ENCODE measurements at places on chromosomes 6 and 20.

GRCh38 chr6:74742793-74743508 is 462.9 kb downstream of the COL12A1 start:
- DNase-seq = no peak

- no peak for DNase-seq
Measured at GRCh38 chr6:76574746-76575145, 502.3 kb upstream of the IMPG1 start.

- no peak for DNase-seq
Measured at GRCh38 chr6:56040889-56041301, 165.5 kb upstream of the BMP5 start.

- no peak for DNase-seq
Measured at GRCh38 chr20:58987790-58988564, 6.9 kb downstream of the NELFCD start.

- no peak for DNase-seq
Measured at GRCh38 chr6:3867641-3868502, 18.7 kb downstream of the FAM50B start.

GRCh38 chr6:148470606-148471465 is 128.2 kb downstream of the SASH1 start:
- DNase-seq = no peak

GRCh38 chr6:37657112-37657886 is 40.4 kb downstream of the MDGA1 start:
- DNase-seq = no peak

DNA sequence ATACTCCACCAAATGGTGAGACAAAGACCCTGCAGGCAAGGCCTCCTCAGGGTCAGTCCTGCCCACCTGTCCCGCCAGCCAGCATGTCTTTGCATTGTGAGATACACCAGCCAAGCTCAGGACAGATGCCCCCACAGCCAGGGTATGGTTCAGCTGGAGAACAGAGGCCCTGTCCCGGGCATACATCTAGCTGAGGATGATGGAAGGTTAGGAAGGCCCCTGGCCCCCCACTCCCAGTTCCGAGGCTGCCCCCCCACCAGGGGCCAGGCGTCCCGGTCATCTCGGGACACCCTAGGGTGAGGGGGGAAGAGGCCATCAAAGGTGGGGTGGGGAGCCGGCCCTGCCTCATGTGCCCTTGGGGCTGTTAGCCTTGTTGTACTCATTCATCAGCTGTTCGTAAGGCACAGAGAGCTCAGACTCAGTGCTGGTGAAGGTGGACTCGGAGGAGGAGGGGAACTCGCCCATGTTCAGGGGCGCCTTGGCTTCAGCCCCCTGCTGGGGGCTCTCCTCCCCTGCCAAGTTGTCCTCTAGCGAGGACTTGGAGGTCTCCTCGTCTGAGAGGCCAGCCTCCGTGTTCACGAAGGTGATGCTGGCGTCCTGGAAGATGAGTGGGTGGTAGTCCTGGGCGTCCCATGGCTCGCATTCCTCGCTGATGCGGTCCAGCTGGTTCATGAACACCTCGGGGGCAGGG is 38.6 kb downstream of the KCNK5 start:
- no peak for DNase-seq

DNA sequence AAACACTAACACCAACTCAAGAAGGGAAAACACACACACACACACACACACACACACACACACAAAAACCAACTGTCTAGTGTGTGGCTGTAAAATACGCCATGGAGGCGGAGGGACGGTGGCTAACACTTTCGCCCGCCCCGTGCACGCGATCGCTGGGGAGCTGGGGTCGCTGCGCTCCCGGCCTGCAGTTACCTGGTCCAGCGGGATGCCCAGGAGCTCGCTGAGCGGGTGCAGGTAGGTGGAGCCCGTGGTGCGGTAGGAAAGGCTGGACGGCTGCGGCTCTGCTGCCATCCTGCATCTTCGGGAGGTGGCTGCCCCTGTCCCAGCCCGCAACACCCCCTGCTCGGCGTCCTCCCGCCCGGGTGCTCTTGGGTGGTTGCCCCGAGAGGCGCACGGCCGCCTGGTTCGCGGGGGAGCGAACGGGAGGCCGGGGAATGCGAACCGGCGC is 303 bp downstream of the MBOAT1 start:
- no peak for DNase-seq

GRCh38 chr6:128397996-128398395 is 122.4 kb downstream of the PTPRK start:
- no peak for DNase-seq

- DNase-seq = peak; percentile 89
Measured at GRCh38 chr20:38645980-38646858, 44.6 kb downstream of the ARHGAP40 start.

DNA sequence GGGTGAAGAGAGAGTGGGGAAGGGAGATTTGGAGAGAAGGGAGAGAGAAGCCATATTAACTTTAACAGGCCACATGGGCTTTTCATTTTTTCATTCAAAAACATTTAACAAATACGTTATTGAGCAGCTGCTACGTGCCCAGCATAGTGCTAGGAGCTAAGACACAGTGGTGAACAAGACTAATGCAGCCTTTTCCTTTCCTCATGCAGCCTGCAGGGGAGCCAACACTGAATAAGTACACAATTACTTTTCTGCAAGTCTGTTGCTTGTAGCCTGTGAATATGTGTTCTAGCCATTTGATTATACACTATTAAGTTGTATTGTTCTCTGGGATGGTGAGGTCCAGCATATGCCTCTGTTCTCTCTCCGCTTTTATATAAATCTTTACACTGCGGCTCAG is 1.9 kb upstream of the BLOC1S5 start:
- DNase-seq = no peak

DNA sequence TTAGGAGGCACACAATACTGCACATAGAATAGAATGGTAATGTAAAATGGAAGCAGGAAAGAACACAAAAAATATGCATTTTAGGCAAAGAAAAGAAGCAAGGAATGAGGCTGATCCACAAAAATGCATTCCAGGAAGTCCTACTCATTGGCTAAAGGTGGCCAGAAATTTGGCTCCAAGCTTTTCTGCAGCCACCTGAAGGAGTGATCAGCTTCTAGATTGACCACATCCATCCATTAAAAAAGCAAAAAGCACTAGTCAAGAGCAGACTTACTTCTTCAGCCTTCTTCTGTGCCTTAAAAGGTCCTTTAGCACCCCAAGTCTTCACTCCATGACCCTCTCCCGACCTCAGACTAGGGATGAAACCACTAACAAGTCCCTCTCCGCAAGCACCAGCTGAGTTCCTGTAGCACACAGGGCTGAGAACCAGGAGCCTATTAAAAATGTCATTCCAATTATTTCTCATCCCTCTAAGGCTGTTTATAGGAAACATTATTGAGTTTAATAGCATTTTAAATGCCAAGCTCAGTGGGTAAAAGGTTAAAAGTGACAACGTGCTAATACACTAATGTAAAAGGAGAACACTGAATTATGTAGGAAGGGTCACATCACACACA is 36.5 kb downstream of the TRAM2 start:
- no peak for DNase-seq

- DNase-seq = peak; percentile 54
Measured at GRCh38 chr6:149032599-149033405, 284.7 kb upstream of the TAB2 start.

- DNase-seq = no peak
Measured at GRCh38 chr20:58025233-58025632, 203.2 kb downstream of the ANKRD60 start.

GRCh38 chr6:143528164-143528811 is 16.8 kb upstream of the FUCA2 start:
- DNase-seq = no peak

DNA sequence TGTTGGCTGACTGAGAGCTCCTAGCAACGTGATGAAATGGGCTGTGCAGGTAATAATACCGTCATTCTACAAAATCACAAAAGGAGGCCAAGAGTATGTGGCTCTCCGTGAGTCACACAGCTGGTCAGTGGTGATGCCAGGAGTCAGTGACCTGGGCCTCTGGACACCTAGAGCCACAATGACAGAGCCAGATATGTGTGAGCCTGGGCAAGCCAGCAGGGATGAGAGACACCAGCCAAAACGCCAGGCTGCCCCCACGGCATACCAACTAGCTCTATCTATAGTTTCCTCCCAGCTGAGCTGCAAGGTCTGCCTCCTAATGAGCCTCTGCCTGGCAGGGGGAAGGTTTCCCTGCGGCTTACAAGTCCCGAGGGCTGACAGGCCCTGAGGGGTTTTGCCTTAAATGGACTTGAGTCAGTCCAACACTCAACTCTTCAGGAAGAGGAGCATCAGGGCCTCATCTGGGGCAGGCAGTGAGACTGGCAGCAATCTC is 70.0 kb downstream of the CPNE5 start:
- DNase-seq = no peak

DNA sequence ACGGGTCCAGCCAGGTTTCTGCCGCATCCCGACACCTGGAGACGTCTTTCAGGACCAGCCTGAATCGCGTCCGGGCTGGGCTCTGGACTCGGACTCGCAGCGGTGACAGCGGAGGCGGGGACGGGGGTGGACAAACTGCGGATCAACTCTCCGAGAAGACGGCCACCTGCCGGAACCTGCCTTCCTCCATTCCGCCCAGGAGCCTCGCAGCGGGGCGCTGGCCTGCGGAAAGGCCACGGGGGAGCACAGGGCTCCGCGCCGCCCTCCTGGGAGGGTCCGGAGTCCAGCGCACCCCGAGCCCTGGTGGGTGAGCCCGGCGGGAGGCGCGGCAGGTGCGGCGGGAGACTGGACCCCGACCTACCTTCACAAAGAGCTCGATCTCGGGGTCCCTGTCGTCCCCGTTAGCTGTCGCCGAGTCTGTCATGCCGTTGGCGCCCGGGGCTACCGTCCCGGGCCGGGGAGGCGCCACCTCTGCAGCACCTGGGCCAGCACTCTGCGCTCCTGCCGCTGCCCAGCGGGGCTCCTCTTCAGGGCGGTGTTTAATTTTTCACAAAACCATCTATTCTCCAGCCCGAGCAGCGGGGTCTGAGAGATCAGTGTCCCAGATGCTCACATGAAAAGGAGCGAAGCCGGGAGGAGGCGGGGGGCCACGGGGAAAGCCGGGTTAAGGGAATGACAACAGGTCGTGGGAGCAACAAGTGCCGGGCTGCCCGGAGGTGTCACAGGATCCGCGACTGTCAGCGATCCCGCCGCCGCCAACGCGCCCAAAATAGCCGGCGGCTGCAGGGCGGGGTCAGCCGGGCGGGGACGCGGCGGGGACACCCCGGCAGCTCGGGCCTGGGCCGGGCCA is at the start of gene CLIC5:
Gene CLIC5, minus strand, starts transcription at position 742 of the 850 bp plus-strand sequence. Its CDS starts 318 bp downstream, at position 424.
- peak; percentile 23 for DNase-seq

GRCh38 chr20:32447136-32448027 is 89.3 kb downstream of the ASXL1 start:
- DNase-seq = no peak

DNA sequence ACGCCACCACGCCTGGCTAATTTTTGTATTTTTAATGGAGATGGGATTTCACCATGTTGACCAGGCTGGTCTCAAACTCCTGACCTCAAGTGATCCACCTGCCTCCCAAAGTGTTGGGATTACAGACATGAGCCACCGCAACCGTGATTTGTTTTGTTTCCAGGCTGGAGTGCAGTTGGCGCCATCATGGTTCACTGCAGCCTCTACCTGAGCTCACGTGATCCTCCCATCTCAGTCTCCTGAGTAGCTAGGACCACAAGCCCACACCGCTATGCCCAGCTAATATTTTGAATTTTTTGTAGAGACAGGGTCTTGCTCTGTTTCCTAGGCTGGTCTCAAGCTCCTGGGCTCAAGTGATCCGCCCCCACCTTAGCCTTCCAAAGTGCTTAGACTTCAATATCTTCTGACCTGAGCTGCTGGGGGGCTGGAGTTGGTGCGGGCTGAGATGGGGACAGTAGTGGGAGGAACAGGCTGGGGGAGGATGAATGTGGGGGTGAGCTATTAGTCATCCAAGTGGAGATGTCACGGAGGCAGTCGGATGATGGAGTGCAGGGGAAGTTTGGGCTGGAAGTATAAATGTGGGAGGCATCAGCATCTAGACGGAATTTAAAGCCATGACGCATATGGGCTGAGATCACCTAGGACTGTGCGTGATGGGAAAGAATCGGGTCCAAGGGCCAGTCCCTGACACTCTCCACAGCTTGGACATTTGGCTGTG is 23.1 kb upstream of the ZMYND8 start:
- no peak for DNase-seq
